T-cell (primary cell): ENCODE measurements at places on chromosomes 12 and 14.

DNA sequence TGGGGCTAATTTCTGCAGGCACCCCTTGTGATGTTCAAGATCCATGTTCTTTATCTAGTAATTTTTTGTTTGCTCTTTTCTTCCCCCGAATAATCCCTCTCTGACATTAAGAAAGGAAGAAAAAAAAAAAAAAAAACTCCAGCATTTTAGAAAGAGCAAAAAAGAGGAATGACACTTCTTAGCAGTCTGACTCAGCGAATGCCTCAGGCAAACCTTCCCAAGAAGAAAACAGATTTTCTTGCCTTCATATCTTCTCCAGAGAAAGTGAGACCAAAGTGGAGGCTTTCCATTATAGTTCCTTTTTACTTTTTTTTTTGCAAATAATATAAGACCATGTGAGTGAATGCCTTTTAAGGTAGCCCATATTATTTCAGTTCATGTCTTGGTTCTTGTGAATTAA is 479.0 kb upstream of the SYT1 start:
- no peaks in the 10 kb centered on the region for H3K4me1 ChIP-seq
- no peak overlapping the region for H3K4me3 ChIP-seq
- DNase-seq = no peak
- H3K27ac ChIP-seq = no peak overlapping the region
- no peaks in the 10 kb centered on the region for H3K27me3 ChIP-seq
- H3K36me3 ChIP-seq = no peaks in the 10 kb centered on the region

GRCh38 chr12:124294780-124295341 is at the start of gene RFLNA:
RFLNA (plus strand) TSS chr12:124295093; CDS start chr12:124295430, 337 bp downstream.
- no peak within 1 kb of the TSS for H3K27ac ChIP-seq
- H3K27me3 ChIP-seq = no peaks in the 10 kb centered on the region
- no peak within 1 kb of the TSS for H3K4me3 ChIP-seq
- H3K36me3 ChIP-seq = no peaks in the 10 kb centered on the region
- no peak for DNase-seq
- H3K4me1 ChIP-seq = no peaks in the 10 kb centered on the region

GRCh38 chr12:25797386-25797785 is 161.1 kb upstream of the RASSF8 start:
- no peaks in the 10 kb centered on the region for H3K27me3 ChIP-seq
- no peaks in the 10 kb centered on the region for H3K4me1 ChIP-seq
- DNase-seq = no peak
- H3K36me3 ChIP-seq = no peaks in the 10 kb centered on the region
- no peak overlapping the region for H3K4me3 ChIP-seq

DNA sequence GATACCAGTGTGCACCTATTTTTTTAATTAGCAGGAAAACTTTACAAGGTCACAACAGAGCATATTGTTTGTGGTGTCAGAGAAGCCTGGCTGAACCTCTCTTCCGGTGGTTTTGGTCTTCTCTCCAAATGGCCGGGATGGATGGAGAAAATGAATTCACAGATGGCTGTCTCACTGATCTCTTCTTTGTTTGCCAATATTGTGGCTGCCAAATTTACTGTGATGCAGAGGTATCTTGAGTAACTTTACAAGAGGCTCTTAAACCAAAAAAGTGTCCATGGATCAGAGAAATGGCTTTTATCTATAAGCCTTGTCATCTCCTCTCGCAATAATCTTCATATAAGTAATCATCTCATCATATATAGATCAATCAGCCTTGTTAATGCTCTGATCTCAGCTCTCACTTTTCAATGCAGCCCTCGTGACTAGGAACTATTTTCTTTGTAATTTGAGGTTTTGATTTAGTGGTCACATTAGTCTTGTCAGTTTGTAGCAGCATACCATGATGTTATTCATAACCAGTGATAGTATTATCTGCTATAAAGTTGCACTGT is 308.1 kb downstream of the EGLN3 start:
- H3K27ac ChIP-seq = no peak overlapping the region
- no peak overlapping the region for H3K4me3 ChIP-seq
- H3K4me1 ChIP-seq = no peaks in the 10 kb centered on the region
- no peak for DNase-seq
- H3K27me3 ChIP-seq = no peaks in the 10 kb centered on the region
